ENCODE measurements at places on chromosomes 16 and 17.

DNA sequence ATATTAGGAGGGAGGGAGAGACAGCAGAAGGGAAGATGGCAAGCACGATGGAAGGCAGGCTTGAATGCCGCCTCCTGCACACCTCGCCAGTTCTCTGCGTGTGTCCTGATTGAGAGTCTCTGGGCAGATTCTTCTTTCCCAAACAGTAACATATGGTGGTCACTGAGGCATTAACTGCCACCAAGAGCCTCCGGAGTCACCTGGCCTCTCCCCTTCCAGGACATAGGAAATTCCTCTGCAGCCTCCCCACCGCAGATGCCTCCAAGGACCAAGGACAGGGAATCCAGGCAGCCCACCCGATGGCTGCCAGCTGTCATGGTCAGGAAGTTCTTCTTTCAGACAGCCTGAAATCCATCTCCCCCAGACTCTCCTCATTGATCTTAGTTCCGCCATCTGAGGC is 149.3 kb downstream of the ENGASE start:
- no peak for DNase-seq

DNA sequence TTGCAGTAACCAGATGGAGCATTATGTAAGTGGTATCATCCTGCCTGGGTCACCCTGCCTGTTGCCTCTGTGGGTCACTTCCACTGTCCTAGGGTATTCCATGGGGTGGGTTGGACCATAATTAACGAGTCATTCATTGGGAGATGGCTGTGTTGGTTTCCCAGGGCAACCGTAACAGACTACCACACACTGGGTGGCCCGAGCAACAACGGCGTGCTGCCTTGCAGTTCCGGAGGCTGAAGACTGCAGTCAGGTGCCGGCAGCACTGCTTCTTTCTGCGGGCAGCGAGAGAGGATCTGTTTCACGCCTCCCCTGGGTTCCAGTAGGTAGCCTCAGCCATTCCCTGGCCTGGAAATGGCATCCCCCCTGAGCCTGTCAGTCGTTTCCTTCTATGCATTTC is 28.9 kb upstream of the CMIP start:
- DNase-seq: no peak

- no peak for DNase-seq
Measured at GRCh38 chr17:31695456-31696090, 163.5 kb downstream of the COPRS start.

DNA sequence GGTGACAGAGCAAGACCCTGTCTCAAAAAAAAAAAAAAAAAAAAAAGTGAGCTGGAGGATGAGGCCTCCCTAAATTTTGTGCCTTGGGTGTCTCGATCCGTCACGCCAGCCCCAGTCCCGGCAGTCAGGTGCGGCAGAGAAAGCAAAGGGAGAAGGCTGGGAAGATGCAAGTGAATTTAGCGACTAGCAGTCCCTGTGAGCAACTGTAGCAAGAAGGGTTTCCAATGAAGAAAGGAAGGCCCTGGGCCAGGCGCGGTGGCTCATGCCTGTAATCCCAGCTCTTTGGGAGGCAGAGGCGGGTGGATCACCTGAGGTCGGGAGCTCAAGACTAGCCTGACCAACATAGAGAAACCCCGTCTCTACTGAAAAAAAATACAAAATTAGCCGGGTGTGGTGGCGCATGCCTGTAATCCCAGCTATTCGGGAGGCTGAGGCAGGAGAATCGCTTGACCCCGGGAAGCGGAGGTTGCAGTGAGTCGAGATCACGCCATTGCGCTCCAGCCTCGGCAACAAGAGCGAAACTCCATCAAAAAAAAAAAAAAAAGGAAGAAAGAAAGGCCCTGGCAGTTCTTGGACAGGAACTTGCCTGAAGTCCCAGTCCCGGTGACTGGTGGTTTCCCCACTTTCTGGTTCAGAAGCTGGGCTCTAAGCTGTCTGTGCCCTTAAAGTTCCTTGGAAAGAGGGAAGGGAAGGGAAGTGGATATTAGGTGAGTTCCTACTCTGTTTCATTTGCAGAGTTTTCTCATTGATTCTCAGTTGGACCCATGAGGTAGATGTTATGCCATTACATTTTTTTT is 1.8 kb upstream of the QPRT start:
- no peak for DNase-seq

All from C1 segment of cervical spinal cord (tissue), 14 donors.